ENCODE measurements at places on chromosomes 6 and 20.
A peak's percentile ranks its signal among the peaks of the same experiment; 100 is the strongest.

DNA sequence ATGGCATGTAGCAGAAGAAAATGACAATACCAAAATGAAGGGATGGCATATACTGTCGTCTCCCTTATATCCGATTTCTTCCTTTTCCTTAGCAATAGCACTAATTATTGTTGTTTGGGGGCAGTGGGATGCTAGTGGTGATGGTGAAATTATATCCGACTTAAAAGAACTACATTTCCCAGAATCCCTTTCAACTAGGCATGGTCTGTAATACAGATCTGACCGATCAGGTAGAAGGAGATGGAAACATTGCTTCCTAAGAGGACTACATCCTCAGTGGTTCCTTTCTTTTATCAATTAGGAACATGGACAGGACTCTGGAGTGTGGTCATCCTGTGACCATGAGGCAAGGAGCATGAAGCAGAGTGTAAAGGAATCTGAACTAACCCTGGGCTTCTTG, 532.6 kb downstream of the CBLN4 start:
- no peak for DNase-seq

- no peak for DNase-seq
Measured at GRCh38 chr6:83443516-83443915, 12.7 kb upstream of the ME1 start.

- DNase-seq: no peak
Measured at GRCh38 chr20:37901654-37902503, 1.0 kb upstream of the VSTM2L start.

- DNase-seq: no peak
Measured at GRCh38 chr6:101454106-101454676, 60.7 kb downstream of the GRIK2 start.

GRCh38 chr6:165986311-165986913, 181.2 kb downstream of the TBXT start:
- DNase-seq: no peak

DNA sequence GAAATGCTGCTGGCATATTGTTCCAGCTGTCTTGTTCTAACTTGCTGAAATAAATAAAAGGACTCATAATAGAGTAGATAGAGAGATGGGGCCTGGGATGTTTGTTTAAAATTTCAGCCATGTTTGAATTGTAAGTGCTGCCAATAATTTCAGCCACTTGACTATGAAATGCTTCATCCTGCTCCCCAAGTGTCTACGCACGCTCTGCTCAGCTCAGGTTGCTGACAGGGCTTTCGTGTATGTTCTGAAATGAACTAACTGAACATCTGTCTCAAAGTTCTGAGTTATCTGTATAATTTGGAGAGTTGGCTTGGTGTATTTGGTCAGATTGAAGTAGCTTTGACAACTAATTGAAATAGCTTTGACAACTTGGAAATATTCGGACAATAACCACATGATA, 387.8 kb downstream of the BMP2 start:
- peak; percentile 34 for DNase-seq

- no peak for DNase-seq
Measured at GRCh38 chr6:36195471-36196112, 952 bp upstream of the BRPF3 start.

GRCh38 chr6:40427196-40427595, 160.0 kb downstream of the LRFN2 start:
- DNase-seq: no peak

- no peak for DNase-seq
Measured at GRCh38 chr6:150347845-150348244, 21.0 kb upstream of the IYD start.

- no peak for DNase-seq
Measured at GRCh38 chr20:63552481-63553249, 1.3 kb upstream of the FNDC11 start.

GRCh38 chr6:49430187-49430586, 32.9 kb downstream of the MMUT start:
- no peak for DNase-seq

GRCh38 chr6:144395826-144396225, 110.7 kb downstream of the UTRN start:
- DNase-seq: no peak

- no peak for DNase-seq
Measured at GRCh38 chr20:59931511-59932312, 1.7 kb downstream of the SYCP2 start.

DNA sequence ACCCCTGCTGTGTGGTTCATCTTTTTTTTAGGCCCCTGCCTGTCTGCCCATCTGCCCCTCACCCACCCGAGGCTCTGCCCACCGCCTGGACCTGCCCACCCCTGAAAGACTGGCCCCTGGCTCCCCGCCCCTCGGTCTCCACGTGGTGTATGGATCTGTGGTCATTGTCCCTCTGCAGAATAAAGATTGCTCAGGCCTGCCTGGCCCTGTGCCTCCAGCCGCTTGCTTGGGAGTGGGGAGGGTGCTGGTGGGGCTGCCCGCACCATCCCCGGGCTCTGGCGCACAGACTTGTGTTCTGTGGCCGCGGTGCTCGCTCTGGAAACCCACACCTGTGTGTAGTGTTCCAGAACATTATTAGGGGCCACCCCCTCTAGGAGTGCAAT, 1.6 kb downstream of the MAP1LC3A start:
- no peak for DNase-seq

- no peak for DNase-seq
Measured at GRCh38 chr20:33408716-33409654, 7.7 kb upstream of the CDK5RAP1 start.

DNA sequence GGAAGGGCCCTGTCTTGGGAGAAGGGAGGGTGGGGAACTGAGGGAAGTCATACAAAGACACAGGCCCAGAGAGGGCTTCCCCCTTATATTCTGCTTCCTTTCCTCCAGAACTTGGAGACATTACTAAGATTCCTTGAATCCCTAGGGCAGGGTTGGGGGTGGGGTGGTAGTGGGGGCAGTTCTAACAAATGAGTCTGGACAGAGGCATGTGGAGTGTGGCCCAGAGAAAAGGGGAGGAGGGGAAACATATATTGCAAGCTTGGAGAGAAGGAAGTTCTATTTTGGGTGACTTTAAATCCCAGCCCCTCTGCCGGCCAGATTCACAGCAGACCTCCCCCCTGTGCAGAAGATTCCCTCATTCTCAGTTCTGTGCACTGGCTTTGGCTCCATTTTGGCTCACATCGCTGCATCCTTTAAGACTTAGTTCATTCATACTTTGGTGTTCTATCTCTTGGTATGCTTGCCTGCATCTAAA, 43.7 kb downstream of the DAAM2 start:
- DNase-seq: no peak

GRCh38 chr6:54865091-54865631, 18.6 kb downstream of the FAM83B start:
- no peak for DNase-seq

DNA sequence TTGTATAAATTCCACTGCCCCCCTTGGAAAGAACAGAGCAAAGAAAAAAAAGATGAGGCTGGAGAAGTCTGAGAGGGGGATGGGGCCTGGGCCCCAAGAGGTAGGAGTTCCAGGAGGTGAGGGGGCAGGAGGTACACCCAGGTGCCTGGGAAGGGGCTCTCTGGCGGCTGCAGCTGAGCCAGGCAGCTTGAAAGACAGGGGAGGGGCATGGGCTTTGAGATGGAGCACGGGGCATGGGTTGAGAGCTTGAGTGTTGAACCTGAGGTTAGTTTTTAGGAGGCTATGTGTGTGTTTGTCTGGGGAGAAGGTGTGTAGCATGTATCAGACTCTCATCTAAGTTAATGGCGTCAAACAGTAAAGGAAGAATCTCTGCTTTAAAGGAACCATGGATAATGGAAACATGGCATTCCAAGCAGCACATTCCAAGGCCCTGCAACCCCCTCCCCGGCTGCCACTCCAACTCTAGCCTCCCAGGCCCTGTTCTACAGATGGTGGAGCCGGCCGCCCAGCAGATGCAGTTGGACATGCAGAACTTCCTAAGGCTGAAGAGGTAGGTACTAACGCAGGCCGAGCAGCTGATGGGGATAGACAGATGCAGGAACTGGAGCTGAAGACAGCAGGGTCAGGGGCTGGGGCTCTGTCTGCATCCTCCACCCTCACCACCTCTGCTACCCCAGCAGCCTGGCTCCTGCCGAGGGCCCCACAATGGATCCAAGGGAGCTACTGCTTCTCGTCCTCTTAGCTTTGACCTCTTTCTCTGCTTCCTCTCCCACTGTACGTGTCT, 42.1 kb downstream of the MDFI start:
- no peak for DNase-seq

- no peak for DNase-seq
Measured at GRCh38 chr6:81401970-81402690, 350.4 kb downstream of the TENT5A start.

DNA sequence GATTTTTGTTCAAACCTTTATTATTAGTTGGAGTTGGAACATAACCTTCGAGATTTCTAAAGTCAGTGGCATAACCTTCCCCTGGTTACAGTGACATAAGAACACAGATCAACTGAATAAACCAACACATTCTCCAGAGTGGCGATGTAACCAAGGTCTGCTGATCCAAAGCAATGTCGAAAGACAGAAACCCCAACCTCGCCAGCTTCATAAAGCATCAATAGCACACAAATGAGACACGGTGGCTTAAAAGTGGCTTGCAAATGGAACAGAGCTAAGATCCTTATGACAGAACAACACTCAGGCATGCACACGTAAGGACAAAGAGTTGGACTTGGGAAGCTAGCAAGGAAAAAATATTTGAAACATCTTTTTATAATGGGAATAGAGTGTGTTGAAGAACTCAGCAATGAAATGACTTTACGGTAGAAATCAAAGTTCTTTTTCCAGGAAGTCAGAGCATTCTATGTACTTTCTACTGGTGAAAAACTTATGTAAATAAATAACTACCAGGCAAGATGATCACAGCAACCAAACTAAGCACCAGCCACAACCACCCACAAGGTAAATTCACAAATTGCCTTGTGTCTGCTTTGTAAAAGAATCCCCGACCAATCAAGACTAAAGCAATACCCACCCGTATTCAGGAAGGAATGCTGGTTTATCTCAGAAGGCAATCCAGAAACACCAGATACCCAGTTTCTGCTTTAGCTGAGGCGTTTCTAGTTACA, 61.0 kb upstream of the NHSL1 start:
- no peak for DNase-seq

DNA sequence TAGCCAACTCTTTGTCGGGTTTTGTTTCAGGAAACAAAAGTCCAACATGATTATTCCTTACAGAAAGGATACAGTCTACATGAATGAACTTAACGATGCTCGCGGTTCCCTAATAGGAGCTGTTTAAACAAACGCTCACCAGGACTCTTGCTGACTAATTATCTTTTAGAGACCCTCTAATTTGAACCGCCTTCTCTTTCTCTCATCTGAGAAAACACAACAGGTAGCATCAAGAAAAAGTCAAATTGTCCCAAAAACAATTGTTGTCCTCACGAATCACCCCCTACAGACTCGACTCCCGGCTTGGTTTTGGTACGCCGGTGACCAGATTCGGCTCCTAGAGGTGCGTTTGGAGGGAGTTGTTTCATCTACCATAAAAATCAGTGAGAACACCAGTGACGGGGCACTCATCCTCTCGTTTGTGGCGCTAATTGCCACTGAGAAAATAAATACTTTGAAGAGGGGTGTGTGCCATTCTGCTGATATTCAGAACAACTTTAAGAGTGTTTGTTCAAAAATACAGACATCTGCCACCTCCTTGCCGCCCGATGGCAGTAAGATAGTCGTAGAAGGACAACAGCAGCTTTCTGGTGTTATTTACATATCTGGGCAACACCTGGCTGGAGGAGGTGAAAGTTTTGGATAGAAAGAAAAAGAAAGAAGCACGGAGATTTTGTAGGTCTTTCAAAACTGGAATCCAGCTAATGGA, 1.1 kb upstream of the SIM1 start:
- DNase-seq: no peak

- no peak for DNase-seq
Measured at GRCh38 chr6:169156108-169156792, 97.4 kb downstream of the THBS2 start.

- DNase-seq: no peak
Measured at GRCh38 chr20:47679462-47679861, 105.8 kb downstream of the SULF2 start.

Measured in NCI-H2081 treated with DMSO at 0.1 percent for 48 hours (cell line).